ENCODE measurements at places on chromosomes 1 and 21.

GRCh38 chr1:29820401-29820800 lies 584.1 kb downstream of the PTPRU start:
- no peak for DNase-seq

- DNase-seq: no peak
Observed at GRCh38 chr1:154886281-154887015, 16.4 kb upstream of the KCNN3 start.

DNA sequence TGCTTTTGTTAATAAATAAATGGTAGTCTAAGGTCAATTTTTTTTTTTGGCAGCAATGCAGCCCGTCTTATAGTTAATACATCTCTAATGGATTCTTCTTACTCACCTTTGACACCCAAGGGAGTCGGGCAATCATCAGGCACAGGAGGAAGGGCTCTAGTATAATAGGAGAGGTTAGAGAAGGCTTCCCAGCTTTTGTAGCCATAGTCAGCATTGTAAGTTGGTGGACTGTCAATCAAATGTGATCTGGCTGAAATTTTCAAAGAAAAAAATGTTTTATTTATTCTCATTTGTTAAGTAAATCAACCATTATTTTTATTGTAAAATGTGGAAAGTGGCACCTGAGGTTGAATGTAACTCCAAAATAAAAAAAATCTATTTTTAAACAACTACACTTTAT lies 2.1 kb downstream of the PTGS2 start:
- no peak for DNase-seq

DNA sequence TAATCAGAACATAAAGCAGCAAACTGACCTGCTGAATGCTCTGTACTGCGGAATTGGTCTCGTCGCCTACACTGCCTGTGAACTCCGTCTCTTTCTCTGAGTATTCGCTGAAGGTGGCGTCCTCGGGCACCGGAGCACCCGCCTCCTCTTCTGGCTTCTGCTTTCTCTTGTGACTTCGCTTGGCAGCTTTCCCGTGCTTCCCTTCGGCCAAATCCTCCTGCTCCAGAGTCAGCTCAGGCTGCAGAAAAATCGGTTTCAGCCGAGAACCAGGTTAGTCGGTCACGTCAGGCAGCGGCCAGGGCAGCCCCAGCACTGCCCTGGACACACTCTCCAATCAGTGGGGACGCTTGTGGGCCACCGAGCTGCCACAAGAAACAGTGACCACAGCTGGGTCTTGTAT lies 35.8 kb upstream of the RIPK4 start:
- DNase-seq: no peak

DNA sequence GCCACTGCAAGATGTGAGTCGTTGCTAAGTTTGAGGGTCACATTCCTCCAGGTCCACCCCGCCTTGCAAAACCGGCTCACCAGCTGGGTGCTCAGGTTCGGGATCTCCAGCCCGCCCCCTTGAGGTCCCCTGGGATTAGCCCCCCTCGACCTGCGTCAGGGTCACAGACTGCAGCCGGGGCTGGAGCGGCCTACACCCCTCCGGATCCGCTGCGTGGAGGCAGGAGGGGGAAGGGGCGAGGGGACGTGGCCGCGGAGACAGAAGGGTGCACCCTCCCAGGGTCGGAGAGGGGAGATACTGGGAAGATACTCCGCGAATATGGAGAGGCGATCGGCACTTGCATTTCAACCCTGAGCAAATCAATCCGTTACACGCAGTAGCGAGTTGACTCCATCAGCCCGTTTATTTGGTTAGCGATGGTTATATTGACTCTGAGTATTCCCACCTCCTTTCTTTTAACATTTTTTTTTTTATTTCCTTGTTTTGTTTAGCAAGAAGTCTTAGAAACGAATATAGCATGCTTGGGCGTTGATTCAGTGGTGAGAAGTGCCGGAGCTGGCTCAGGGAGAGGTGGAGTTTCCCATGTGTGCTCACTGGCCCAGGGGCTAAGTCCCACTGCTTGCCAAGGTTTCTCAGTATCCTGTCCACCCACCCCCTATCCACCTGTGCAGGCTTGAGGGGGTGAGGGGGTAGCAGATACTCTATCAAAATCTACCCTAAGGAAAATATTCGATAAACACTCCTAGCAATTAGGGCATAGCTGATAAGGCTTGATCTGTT lies 997 bp downstream of the IFNAR2 start:
- DNase-seq: no peak

- DNase-seq: no peak
Observed at GRCh38 chr1:214427871-214428277, 123.5 kb downstream of the PTPN14 start.
